ENCODE measurements at places on chromosomes 1 and 21.
A peak's percentile ranks its signal among the peaks of the same experiment; 100 is the strongest.

DNA sequence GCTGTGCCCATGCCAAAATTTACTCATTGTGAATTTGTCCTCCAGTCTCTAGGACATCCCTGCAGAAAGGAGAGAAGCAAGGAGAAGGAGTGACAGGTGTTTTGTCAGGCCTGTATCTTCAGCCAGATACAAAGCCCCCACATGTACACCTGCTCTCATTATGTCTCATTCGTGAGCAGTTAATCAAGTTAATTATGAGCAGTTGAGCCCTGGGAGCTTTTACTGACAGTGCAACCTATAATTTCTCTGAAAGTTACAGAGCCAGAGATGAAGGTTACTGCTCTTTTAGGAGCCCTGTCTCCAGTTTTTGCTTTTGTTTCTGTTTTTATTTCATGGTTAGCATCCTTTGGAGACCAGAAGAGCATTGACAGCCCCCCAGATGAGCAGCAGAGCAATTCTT is 5.0 kb upstream of the ILDR2 start:
- no peak for DNase-seq

- no peak for DNase-seq
Observed at GRCh38 chr1:27873671-27874384, 1.5 kb downstream of the THEMIS2 start.

DNA sequence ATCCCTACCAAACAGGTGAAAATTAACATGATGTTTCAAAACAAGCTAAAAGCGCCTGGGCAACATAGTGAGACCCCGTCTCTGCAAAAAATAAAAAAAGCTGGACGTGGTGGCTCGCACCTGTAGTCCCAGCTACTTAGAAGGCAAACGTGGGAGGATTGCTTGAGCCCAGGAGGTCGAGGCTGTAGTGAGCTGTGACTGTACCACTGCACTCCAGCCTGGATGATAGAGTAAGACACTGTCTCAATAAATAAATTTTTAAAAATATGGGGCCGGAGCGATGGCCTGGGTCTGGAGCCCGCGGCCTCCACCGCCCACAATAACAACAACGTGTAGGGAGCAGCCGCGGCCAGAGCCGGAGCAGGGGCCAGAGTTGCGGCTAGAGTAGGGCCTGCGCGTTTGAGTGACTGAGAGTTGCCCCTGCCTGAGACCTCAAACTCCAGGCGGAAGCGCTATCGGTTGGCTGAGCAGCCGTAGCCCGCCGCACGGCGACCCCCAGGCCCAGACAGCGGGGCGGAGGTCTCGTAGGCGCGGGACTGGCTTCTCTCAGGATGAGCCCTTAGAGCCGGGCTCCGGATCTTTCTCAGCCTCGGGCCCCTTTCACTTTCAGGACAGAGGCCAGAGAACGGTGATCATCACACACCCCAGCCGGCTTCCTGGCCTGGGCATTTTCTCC is 41.4 kb downstream of the ZMYM1 start:
- no peak for DNase-seq

GRCh38 chr1:203682473-203683383 is 56.1 kb downstream of the ATP2B4 start:
- no peak for DNase-seq

DNA sequence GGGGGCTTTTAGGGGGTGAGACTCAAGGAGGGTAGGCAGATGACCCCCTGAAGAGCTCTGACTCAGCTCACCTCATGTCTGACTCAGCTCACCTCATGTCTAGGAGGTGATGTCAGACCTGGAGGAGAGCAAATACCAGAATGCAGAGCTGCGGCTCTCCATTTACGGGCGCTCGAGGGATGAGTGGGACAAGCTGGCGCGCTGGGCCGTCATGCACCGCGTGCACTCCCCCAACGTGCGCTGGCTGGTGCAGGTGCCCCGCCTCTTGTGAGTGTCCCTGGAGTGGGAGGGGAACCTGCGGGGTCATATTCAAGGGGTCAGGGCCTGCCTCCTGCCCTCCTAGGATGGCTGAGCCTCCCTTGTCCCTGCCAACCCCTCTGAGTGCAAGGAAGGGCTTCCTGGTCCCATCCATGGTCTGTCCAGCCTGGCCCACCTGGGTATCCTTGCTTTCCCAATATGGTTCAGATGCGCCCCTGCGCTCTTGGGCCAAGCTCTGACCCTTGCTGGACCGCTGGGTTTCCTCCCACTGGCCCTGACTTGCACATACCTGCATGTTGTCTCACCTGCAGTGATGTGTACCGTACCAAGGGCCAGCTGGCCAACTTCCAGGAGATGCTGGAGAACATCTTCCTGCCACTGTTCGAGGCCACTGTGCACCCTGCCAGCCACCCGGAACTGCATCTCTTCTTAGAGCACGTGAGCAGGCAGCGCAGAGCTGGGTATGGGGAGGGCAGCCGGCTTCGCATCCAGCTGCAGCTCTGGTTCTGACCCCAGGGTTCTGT is 9.1 kb downstream of the AMPD2 start:
- no peak for DNase-seq

GRCh38 chr1:14820295-14821085 is 222.0 kb downstream of the KAZN start:
- no peak for DNase-seq

DNA sequence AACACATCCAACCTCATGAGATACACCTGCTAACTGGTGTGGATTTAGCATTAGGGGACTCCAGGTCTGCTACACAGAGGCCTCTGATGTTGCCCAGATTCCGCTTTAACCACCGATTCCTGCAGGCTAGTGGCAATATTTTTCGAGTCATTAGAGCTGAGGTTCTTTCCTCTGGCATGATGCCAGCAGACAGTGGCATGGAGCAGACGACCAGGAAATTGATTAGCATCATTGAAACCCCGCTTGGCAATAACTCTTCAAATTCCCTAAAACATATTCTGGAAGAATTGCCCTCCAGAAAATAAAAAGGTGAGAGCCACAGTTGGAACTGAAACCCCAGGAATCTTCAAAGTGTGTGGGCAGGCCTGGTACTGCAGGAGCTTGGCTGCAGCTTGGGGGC is 28.4 kb upstream of the ETV3 start:
- DNase-seq = no peak

DNA sequence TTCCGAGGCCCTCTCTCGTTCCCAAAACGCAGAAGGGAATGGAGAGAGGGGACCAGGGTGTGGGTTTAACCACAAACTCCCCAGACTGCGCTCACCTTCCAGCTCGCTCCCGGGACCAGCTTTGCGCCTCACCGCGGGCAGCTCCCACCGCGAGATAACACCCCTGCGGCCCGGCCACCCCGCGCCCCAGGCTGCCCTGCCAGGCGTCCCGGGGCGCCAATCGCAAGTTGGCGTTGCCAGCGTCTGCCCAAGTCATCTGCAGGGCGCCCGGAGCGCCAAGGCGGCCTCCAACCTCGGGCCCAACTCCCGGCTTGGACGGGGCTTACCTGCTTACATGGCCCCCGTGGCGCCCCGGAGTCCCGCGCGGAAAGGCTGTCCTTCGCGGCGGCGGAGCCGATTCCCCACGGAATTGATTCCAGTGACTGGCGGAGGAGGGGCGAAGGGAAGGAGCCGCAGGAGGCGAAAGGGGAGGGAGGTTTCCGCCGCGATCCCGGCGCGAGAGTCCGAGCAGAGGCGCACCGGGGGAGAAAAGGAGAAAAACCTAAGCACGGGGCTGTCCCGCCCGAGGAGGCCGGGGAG is 456 bp downstream of the PTPN14 start:
- DNase-seq = no peak

GRCh38 chr1:25111706-25112105 is 120.6 kb downstream of the SYF2 start:
- DNase-seq = no peak

GRCh38 chr1:94755675-94756074 is 64.5 kb upstream of the SLC44A3 start:
- no peak for DNase-seq

- DNase-seq = no peak
Observed at GRCh38 chr21:28975397-28975796, 17.3 kb downstream of the LTN1 start.

GRCh38 chr1:94745742-94746141 is 74.4 kb upstream of the SLC44A3 start:
- no peak for DNase-seq

DNA sequence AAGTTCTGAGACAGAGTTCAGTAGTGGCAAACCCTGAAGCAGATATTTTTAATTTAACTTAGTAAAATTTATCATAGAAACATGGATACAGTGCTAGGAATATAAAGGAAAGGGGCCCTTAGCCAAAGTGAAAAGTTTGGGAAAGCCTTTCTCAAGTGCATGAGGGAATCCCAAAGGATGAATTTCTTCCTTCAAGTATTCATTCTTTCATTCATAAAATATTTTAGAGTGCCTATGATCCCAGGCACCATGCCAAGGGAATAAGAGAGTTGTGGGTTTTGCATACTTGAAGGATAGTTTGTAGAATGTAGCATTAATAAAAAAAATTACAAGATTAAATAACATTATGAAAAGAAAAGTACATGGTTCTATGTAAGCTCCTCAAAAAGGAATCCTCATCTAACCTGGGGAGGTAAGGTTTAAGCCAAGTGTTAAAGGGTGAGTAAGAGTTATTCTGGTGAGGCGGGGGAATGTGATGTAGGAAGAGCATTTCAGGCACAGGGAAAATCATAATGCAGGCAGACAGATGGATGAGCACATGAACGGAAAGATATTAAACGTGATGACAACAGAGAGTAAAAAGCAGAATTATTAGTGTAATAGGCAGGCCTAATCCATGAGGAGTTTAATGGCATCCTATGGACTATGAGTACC is 40.4 kb upstream of the NTNG1 start:
- no peak for DNase-seq

DNA sequence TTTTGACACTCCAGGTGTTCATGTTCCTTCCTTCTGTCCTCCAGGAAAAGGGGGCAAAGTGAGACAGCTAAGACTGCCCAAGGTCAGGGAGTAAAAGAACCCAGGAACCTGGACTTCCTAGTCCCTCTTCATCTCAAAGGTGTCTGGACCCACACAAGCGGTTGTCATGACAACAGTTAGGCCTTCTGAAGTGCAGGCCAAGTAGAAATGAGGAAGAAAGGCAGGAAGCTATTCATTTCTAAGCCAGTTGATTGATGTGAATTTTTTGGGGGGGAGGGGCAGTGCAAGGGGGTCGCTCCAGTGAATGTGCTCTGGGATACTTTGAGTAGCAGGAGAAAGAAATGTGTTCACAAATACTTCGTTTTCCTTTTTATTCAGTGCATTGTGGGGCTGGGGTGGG is 114.3 kb downstream of the NAV1 start:
- no peak for DNase-seq

- no peak for DNase-seq
Observed at GRCh38 chr21:42258885-42259407, 40.0 kb downstream of the ABCG1 start.

DNA sequence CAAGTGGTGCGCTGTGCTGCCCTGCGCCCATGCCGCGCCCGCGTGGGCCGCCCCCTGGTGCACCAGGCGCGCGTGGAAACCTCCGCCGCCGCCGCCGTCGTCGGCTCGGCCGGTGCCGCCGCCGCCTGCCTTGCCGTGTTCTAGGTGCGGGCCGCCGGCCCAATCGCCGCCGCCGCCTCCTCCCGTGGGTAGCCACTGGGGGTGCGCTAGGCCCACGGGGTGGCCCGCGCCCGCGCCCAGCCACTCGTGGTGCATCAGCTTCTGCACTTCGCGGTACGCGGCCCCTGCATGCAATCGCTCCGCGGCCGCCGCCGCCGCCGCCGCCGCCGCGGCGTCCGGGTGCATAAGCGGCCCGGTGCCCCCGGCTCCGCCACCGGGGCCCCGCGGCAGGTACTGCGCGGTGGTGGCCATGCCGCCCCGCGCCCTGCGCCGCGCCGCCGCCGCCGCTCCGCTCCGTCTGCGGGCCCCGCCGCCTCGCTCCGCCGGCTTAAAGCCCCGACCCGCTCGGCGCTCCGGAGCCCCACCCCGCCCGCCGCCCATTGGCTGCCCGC is at the start of gene POU3F1:
Gene POU3F1, minus strand, starts transcription at position 461 of the 551 bp plus-strand sequence. Its CDS starts 50 bp downstream, at position 411.
- no peak for DNase-seq

DNA sequence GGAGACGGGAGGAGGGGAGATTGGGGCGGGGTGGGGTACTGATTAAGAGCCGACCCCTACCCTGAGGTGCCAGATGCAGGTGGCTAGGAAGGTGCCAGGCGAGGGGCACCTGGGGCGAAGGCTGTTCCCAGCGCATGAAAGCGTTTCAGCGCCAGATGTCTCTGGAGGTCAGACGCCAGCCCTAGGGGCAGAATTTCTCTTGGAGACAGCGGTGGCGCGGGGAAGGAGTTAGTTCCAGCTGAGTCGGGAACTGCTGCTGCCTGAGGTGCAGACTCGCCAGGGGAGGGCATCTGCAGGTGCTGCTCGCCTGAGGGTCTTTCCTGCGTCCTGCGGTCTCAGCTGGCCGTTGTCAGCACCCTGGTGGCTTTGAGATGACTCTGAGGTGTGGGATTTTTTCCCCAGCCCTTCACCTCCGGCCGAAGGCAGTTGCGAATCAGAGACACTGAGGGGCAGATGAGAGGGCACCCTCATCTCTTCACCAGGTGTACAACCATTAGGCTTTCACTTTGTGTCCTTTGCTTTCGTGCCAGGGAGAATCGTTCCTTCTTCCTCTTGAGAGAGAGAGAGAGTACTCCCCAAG is 539 bp downstream of the CGN start:
- no peak for DNase-seq

DNA sequence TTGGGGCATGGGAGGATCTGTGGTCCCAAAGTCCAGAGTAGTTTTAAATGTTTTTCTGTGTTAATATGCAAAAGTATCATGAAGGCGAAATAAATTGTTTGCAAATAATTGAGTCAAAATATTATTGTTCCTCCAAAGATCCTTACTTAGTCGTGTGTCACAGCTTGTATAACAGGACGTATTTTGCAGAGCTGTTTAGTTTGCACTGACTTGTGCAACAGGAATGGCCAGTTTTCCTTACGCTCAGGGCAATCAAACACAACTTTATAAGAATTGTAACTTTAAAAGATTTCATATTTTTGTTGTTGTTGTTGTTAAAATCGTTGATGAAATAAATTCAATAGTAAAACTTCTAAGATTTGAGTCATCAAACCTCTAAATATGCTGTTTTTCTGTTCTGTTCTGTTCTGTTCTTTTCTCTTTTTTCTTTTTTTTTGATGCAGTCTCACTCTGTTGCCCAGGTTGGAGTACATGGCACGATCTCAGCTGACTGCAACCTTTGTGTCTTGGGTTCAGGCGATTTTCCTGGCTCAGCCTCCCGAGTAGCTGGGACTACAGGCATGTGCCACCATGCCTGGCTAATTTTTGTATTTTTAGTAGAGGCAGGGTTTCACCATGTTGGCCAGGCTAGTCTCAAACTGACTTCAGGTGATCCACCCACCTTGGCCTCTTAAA is 60.6 kb downstream of the UCK2 start:
- no peak for DNase-seq

DNA sequence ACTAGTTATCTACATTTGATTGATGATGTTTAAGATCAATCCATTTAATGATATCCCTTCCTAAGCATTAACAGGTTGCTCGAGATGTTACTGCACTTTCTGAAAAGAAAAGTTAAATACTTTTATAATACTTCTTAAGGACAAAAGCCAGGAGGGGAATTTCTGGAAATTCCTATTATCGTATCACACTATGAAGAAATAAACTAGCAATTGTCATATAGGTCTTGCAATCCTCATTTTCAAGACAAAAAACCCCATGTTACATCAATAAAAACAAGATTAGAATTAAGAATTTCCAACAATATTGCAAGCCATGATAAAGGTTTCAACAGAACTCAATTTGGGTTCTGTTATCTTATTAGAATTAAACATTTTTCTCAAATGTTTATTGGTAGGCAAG is 47.2 kb downstream of the HNRNPR start:
- no peak for DNase-seq

GRCh38 chr21:30600787-30601186 is at the start of gene KRTAP22-1:
Gene KRTAP22-1, plus strand, starts transcription at chr21:30601087.
- DNase-seq = no peak

- DNase-seq = no peak
Observed at GRCh38 chr1:177998696-177999631, 29.1 kb upstream of the SEC16B start.

- DNase-seq = peak; percentile 5
Observed at GRCh38 chr1:85407746-85408377, 57.1 kb downstream of the DDAH1 start.

Measured in putamen (tissue), 1 donor.